Caki2 (cell line): ENCODE measurements at places on chromosomes 11 and 22. TPM values are rescaled to one million over a fixed set of nuclear protein-coding genes. Genes with fewer than 3 reads are reported as not detected.

PRRG4 gene
- 2.3 and 2.6 TPM in 2 replicates for total RNA-seq

TRIM48 gene
- total RNA-seq = not detected in 2 replicates

LMO2 gene
- total RNA-seq = not detected in 2 replicates

- DNase-seq = no peak
These were observed 852 bp downstream of the BUD13 start for GRCh38 chr11:116771935-116772334.

DNA sequence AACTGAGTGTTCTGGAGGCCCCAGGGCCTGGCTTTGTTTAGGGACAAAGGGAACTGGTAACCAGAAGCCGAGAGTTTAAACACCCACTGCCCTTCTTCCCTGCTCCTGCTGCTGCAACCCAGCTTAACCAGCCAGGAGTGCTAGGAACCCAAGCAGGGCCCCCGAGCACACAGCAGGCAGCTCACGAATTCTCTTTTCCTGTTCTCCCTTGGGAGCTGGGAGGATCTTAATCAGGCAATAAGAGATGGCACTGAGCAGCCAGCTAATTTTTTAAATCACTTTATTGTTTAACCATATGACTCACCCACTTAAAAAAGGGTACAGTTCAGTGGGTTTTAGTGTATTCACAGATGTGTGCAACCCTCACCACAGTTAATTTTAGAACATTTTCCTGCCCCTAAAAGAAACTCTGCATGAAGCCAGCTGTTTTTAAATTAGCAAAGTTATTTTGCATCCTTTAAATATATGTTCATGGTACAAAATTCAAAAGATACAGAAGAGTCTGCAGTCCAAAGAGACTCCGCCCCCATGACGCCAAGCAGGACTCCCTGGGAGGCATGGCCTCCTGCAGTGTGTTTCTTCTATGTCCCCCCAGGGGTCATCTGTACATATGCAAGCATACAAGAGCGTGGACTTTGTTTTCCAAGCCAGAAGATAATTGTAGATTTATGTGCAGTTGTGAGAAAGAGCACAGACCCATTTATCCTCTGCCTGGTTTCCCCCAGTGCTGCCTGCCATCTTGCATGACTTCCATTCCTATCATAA lies 18.9 kb upstream of the PPP6R3 start:
- DNase-seq = no peak
